ENCODE measurements at places on chromosomes 11 and 22.

- DNase-seq, result no peak
These were observed 457 bp downstream of the CPSF7 start for GRCh38 chr11:61429346-61429690.

GRCh38 chr11:69249311-69250185 lies 44.4 kb upstream of the MYEOV start:
- no peak for DNase-seq

GRCh38 chr11:134764966-134765365 lies 352.9 kb upstream of the B3GAT1 start:
- DNase-seq, result no peak

DNA sequence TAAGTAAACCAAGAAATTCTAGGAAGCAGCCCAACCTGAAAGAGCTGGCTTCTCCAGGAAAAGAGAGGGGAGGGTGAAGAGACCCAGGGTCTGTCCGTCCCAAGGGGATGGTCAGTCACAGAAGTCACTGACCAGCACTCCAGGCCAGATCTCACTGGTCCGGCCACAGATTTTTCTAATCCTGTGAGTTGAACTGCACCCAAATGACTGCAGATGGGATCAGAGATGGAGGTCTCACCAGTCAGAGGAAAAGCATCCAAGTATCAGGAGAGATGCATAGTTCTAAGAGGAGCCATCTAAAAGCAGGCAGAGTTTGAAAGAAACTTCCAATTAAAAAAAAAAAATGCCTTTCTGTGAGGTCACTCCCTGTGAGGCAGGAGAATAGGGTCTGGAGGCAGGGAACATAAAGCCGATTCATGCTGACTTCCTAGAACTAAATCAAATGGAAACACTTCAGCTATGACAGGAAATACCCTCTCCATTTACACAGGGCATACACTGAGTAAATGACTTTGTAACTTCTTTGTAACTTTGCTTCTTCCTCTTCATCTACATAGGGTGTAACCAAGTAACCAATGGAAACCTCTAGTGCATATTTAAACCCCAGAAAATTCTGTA lies 144.5 kb downstream of the CCDC34 start:
- no peak for DNase-seq

GRCh38 chr11:115886422-115886733 lies 382.2 kb upstream of the CADM1 start:
- no peak for DNase-seq

DNA sequence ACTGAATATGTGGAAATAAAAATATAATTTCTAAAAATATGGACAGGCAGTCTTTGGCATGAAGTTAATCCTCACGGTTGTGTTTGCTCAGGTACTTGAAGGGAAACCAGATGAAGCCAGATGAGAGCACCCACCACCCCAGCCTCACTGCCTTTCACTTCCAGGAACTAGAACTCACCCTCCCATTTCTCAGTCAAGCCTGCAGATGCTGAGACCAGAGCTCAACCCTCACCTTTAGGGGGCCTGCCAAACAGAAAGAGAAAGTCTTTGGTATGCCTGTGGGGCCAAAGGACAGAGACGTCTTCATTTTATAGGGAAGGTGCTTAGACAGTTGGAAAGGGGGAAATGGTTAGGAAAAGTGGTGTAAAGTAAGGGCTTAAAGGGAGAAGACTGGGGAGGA lies 252.8 kb upstream of the PLET1 start:
- DNase-seq, result no peak

GRCh38 chr11:71499125-71499524 lies 27.9 kb upstream of the KRTAP5-7 start:
- DNase-seq, result no peak
